Dermis microvascular lymphatic vessel endothelial cell (primary cell): ENCODE measurements at places on chromosomes 12 and 14. TPM values are rescaled to one million over a fixed set of nuclear protein-coding genes. Genes with fewer than 3 reads are reported as not detected.

MYH7 gene
- not detected in 2 replicates for total RNA-seq

DNA sequence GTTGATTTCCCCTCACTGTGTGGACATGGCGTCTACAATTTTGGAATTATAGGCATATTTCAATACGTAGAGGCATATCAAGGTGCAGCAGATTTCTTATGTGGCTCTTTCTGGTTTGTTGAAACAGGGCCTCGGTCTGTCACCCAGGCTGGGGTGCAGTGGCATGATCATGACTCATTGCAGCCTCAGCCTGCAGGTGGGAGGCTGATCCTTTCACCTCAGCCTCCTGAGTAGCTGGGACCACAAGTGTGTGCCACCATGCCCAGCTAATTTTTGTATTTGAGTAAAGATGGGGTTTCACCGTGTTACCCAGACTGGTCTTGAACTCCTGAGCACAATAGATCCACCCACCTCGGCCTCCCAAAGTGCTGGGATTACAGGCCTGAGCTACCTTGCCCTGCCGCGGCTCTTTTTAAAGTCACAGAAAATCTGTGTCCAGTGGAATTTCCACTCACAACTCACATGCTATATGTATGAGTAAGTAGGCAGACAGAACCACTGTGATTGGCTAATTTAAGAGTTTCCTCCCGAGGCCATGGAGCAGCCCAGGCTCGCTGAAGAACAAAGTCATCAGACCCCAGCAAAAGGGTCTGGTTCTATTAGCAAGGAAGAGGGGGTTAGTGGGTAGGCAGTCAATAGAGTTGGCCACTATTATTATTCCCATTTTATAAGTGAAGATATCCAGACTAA, 9.1 kb downstream of the GNG2 start:
- no peak for DNase-seq

DNA sequence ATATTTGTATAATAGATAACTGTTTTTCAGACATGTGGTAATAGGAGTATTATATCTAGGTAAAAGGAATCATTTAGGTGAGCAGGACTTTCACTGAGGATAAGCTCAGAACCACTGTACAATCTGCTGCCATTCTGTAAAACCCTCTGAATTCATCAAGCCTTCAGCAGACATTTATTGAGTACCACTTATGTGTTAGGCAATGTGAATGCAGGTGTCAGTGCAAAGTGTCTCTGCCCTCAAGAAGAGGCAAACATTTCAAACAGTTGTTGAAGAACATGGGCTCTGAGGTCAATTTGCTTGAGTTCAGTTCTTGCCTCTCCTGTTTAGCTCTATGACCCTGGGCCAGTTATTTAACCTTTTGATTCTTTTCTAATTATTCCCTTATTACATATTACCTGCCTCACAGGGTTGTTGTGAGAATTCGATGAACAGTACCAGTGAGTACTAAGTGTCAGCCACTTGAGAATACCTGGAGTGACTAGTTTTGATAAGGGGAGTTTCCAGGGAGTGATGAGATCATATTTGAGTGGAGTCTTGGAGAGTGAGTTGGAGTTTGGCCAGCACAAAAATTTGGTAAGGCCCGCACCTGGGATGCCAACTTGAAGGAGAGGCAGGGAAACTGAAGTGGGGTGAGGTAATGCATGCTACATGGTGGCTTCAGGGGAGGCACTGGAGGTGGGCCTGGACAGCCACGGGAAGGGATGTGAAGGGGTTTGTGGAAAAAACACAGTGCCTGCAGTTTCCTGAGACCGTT, 33.7 kb downstream of the RASSF8 start:
- DNase-seq = no peak

BIN2 gene
- total RNA-seq = not detected in 2 replicates

GRCh38 chr12:79296133-79296532, 394.6 kb downstream of the PAWR start:
- DNase-seq = no peak

DNA sequence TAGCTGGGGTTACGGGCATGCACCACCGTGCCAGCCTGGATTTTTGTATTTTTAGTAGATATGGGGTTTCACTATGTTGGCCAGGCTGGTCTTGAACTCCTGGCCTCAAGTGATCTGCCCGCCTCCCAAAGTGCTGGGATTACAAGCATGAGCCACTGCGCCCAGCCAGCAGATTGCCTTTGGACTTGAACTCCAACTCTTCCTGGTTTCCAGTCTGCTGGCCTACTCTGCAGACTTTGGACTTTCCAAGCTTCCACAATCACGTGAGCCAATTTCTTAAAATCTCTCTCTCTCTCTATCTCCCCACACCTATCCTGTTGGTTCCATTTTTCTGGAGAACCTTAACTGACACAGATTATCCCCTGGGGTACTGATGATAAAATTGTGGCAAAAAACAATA, 55.0 kb downstream of the EMP1 start:
- no peak for DNase-seq

- no peak for DNase-seq
Observed at GRCh38 chr14:75249251-75249957, 29.2 kb upstream of the FOS start.

PAPLN gene
- 30.4 and 58.3 TPM in 2 replicates for total RNA-seq

- no peak for DNase-seq
Observed at GRCh38 chr12:68839183-68840147, 31.5 kb downstream of the MDM2 start.

DNA sequence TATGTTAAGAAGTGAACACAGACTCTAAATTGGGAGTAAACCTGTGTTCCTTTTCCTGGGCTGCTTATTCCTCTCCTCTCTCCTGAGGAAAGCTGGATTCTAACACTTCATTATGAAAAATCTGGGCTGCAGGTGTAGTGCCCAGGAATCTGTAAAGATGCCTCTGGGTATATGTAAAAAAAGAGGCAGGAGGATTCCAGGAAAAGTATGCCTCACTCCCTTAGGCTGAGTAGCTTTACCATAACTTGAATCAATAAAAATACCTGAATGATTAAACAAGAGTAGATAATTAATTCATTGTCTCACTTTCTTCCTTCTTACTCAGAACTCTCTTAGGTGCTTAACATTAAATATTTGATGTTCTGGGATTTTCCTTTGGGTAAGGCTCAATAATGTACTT, 185.1 kb downstream of the GRIP1 start:
- no peak for DNase-seq
